ENCODE measurements at places on chromosomes 5 and 9. TPM values are rescaled to one million over a fixed set of nuclear protein-coding genes. Genes with fewer than 3 reads are reported as not detected.

LCN1 gene
- not detected for total RNA-seq

TYRP1 gene
- total RNA-seq, result 62.1 TPM

GRCh38 chr5:35436400-35437057 lies 181.1 kb upstream of the SPEF2 start:
- DNase-seq, result no peak

DNA sequence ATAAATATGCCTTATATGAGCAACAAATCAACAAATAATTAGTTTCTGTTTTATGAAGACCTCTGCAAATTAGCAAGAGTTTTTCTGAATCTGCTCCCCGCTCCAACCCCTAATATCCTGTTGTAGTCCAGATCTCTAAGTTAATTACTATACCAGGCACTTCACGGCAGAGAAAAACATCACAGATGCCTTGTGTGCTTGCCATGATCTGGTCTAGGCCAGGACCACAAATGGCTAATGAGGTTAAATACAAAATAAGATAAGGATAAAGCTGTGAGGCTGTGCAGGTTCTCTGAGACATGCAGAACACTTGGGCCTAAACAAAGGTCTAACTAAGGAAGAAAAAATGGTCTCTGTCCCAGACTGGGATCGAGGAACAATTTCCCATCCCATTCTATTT lies 150.8 kb downstream of the SLIT3 start:
- no peak for DNase-seq

DNA sequence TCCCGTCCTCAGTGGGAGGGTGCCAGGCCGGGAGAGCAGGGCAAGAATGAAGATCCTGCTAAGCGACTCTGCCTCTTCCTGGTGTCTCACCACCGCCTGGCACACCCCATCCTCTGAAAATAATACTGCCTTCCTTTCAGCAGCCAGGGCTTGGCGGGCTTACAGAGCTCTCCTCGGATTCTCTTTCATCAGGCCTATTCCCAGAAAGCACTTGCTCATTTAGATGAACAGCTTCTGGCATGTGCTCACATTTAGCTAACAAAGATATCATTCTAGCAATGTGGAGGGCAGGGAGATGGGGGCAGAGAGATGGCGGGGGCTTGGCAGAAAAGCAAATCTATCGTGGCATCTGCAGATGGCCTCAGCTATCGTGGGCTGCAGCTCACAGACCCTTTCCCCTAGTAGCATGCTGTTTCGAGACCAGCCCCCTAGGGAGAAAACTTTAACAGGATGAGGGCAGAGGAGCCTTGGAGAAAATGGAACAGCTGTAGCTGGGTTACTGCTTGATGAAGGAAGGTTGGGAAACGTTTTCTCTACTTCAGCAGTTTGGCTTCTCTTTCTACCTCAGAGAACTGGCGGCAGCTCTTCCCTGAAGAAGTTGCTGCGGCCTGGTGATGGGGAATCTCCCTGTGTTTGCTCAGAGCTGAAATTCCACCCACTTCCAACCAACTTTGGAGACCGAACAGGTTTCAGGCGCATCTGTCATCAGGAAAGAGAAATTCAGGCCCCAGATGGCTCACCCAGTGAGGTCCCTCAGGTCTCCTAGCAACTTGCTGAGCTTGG lies 102.1 kb downstream of the TMEM174 start:
- DNase-seq, result peak; percentile 49
